ENCODE measurements at places on chromosomes 5 and 9.
A peak's percentile ranks its signal among the peaks of the same experiment; 100 is the strongest.

DNA sequence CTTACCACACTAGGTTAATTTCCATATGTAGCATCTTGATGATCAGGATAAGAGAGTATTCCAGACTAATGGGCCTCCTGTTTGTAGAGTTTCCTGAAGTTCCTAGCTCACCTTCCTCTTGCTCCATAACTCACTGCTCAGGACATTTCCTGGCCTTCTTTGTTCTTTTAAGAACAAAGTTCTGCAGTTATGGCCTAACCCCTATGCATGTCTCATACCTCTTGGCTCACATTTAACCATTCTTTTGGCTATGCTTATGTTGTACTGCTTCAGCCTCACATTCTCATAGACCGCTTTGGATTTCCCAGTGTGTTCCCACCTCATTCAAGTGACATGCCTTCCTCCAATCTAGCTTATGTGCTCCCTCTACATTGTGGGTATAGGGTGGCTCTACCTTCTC lies 40.5 kb upstream of the HMGCS1 start:
- no peak for DNase-seq

DNA sequence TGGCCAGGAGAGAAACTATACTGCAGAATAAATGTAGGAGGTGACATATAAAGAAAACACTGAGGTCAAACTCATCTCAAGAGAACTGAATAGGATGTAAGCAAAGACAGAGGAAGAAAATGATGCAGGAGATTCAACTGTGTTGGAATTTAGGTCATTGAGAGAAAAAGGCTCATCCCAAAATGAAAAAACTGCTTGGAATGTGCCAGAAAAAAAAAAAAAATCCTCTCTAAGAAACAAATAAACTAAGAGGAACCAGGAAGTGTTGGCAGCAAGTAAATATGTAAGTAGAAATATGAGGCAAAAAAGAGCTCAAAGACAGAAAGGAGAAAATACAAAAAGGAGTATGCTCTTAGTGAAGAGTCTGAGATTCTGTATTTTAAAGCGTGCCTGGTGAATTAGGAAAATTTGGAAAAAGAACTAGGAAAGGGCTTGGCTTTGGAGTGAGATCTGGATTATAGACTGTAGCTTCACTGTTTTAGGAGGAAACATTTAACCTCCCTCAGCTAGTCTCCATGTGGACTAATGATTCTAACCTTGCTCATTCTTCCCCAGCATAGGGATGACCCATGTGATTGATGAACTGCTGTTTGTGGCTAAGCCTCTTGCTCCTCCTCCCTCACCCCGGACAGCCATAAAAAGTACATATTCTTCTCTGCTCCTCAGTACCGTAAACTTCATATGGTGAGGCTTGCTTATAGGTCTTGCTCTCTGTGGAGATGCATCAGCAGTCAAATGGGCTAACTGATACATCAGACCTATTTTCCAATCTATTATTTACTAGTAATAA lies 185.6 kb upstream of the POU5F2 start:
- DNase-seq, result no peak

GRCh38 chr9:6996061-6996854 lies 238.5 kb downstream of the KDM4C start:
- no peak for DNase-seq

DNA sequence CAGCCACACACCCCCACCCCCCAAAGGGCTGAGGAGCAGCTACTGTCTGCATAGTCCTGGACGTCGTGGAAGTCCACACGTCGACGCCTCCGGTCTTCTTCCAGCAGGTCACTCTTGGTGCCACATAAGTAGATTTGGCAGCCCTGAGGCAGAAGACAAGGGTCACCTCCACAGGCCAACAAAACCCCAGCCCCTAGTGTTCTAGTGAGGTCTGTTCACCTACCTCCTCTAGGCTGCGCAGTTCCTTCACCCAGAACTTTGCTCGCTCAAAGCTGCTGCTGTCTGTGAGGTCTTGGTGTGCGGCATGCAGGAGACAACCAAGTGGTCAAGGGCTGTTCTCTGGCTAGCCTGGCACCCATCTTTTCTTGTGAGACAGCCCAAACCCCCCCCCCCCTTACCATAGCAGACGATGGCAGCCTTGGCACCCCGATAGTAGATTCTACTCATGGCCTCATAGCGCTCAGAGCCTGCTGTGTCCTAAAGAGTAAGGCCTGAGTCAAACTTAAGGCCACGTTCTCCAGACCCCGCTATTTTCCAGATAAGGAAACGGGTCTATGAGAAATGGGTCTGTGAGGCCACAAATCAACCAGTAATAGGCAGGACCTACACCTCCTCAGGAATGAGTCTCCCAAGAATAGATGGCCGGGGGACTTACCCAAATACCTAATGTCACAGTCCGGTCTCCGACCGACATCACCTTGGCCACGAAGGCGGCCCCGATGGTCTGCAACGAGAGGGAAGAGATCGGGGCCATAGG lies 987 bp downstream of the RAB24 start:
- no peak for DNase-seq

DNA sequence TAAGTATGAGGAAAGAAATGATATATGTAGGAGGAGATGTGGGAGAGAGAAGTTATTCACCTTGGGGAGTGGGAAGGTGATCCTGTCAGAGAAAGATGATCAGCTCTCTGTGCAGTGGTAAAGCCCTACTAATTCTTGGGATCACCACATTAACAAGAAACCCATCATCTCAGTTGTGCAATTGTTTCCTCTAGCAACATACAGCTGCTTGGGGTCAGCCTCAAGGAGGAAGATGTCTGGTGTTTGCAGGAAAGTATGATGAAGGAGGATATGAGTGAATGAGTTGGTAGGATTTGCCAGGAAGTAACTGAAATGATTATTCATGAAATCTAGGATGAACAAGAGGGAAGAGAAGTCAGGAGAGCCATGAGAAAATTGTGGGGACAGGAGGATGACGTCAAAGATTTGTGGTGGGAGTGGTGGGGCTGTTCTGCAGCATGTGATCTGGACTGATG lies 50.1 kb downstream of the TNFSF8 start:
- DNase-seq, result peak; percentile 54

- DNase-seq, result no peak
Observed at GRCh38 chr9:93680443-93681268, 104.3 kb downstream of the PHF2 start.

- no peak for DNase-seq
Observed at GRCh38 chr5:37725185-37725584, 114.7 kb downstream of the GDNF start.

- DNase-seq, result peak; percentile 86
Observed at GRCh38 chr9:91423785-91424402, at the start of gene NFIL3. Gene NFIL3, minus strand, starts transcription at chr9:91423832. Its CDS starts 13,098 bp downstream, at chr9:91410734.

DNA sequence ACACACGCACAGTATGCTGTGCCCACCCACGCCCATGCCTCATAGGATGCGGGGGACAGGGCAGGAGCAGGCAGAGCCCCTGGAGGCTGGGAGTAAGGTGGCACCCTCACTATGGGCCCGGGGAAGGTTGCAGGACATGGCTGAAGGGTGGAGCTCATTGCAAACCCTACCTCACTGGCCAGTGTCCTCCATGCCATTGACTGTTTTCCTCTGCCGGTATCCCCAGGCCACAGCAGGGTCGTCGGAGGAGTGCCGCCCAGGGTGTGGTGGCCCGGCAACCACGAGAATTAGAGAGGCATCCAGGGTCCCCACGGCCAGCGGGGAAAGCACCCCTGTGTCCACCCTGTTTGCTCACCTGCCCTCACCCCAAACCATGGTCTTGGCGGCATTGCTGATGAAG lies 59.7 kb upstream of the FCN2 start:
- DNase-seq, result no peak

- DNase-seq, result peak; percentile 64
Observed at GRCh38 chr9:120478208-120478607, 101.8 kb downstream of the CDK5RAP2 start.

DNA sequence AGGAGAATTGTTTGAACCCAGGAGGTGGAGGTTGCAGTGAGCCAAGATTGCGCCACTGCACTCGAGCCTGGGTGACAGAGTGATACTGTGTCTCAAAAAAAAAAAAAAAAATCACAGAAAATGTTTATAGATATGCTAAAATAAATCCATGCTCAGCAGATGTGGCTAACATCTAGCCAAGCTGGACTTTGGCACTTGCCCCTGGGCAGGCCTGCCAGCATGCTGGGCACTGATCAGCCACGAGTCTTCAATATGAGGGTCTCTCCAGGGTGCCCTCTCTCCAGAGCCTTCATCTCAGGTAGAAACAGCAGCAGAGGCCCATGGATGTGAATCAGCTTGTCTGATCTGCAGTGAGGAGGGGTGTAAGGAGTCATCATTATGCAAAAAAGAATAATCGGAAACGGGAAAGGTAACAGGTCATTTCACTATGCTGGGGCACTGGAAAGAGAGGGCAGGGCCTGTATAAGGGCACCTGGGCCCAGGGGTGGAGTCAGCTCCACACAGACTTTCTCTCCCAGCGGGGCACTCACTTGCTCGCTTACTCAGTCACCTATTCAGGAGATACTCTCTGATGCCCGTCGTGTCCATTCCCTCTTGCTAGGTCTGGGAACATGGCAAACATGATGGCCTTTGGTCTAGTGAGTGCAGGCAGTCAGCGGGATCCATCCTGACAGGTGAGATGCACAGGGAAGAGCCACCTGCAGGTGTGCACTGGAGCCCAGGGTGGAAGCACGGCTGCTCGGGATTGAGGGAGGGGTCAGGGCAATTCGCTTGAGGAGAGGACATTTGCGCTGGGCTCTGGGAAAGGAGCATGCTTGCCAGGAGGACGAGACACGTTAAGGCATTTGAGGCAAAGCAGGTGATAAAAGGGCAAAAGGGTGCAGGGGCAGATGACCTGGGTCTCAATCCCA lies 17.1 kb downstream of the RNF44 start:
- DNase-seq, result no peak

- DNase-seq, result peak; percentile 36
Observed at GRCh38 chr9:33166231-33167083, 679 bp downstream of the B4GALT1 start.

DNA sequence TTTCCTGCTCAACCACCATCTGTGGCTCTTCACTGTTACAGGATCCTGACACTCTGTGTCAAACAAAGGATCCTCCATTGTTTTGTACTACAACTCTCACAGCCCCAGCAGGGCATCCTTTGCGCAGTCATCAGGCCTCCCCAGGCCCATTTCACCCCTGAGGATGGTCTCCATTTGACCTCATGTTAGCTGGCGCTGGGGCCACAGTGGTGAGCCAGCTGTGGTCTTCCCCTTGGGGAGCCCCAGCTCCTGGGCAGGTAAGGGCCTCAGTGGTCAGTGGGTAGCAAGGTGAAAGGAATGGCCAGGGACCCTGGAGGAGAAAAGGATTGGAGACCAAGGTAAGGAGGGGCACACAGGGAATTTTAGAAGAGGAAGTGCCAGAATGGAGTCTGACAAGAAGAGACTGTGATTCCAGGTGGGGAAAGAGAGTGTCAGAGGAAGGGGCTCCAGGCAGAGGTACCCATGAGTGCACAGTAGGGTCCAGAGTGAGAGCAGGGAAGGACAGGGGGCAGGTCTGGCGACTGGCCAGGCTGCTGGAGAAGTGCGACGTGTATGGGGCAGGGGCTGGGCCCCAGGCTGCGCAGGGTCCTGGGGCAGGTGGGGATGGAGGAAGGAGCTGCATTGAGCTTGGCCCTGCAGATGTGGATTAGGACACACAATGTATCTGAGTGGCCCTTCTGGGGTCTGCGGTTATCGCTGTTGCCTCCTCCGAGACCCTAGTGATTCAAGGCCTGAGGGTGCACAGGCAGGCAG lies 109.9 kb downstream of the PHF2 start:
- no peak for DNase-seq

DNA sequence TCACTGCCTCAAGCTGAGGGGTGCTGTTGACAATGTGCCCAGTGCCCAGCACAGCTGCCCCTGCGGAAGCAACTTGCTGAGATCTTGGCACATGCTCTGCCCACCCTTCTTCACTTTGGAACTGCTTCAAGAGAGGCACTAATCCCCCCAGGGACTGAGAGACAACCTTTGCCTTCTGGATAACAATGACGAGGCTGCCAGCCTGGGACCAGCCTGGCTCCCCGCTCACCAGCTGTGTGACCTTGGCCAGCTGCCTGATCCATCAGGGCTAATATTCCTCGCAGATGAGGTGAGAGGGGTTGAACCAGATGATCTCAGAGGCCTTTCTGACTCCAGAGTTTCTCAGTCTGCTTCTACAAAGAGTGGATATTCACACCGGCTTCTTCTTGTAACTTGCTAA lies 81.0 kb downstream of the SHB start:
- no peak for DNase-seq

GRCh38 chr9:97504381-97505216 lies 3.1 kb downstream of the TMOD1 start:
- DNase-seq, result no peak

DNA sequence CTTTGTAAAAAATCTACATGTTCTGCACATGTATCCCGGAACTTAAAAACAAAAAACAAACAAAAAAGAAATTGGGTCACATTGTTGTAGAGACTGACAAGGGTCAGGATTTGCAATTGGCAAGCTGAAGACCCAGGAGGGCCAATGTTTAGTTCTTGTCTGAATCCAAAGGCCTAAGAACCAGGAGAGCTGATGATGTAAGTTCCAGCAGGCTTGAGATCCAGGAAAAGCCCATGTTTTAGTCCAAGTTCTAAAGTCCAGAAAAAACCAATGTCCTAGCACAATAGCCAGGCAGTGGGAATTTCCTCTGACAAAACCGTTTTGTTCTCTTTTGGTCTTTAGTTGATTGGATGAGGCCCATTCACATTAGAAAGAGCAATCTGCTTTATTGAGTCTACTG lies 244.9 kb downstream of the DMAC1 start:
- DNase-seq, result no peak

GRCh38 chr5:98772415-98773213 lies 849 bp upstream of the RGMB start:
- no peak for DNase-seq

DNA sequence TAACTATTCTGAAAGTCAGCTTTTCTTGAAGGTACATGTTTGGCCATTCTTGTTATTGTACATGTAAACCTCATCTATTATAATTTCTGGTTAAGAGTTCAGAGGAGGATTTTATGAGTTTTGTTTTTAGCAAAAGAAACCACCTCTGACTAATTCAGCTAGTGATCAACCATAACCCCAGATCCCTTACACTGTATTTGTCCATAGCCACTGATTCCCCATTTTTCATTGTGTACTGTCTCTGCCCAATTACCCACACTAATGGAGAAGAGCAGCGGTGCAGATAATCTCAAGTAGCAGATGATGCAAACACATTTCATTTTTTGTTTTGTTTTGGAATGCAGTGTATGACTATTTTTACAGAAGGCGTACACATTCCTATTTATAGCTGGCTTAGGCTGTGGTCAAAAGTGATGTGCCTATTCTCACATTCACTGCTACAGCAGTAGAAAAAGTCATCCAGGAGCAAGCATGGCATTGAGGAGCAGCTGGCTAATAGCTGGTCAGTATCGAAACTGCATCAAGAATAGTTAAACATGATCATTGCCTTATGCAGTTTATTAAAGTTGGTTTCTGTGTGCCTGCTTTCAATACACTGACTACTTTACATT lies 988.3 kb downstream of the DTWD2 start:
- DNase-seq, result no peak

DNA sequence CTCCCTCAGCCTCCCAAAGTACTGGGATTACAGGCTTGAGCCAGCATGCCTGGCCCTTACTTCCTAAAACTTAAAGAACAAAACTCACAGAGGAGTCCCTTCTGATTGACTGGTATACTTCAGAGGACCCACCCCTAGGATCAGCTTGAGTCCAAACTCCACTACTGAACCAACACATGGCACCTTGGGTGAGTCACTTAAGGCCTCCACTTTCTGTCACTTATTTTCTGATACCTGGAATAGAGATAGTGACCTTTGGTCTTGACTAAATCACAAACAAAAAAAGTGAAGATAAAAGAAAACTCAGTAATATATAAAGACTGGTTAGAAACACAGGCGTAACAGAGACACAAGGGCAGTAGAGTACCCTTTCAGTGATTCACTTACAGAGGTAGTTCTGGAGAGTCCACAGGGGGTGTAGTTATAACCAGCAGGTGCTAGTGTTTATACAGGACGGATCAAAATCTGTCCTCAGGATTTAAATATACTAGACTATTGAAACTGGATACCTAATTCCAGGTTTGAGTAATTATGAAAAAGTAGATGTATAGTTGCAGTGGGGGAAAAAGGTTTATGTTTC lies 274.3 kb upstream of the ANKRD55 start:
- no peak for DNase-seq
